ENCODE measurements at places on chromosomes 12 and 14.

DNA sequence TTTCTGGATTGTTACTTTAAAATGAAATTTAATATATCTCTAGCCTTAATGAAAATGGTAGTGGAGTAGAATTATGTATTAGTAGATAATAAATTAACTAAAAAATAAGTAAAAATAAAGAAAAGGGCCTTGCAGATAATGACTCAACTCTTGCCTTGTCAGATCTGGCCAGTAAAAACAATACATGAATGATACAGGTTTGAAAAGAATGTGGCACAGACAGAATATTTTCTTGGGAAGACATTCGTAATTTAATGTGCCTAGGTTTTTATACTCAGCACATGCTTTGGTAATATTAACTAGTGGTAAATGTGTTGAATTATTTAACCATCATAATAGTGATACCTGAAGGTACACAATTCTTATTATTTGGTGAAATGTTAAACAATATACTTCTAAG lies 28.3 kb downstream of the ATF7IP start:
- no peak for DNase-seq

DNA sequence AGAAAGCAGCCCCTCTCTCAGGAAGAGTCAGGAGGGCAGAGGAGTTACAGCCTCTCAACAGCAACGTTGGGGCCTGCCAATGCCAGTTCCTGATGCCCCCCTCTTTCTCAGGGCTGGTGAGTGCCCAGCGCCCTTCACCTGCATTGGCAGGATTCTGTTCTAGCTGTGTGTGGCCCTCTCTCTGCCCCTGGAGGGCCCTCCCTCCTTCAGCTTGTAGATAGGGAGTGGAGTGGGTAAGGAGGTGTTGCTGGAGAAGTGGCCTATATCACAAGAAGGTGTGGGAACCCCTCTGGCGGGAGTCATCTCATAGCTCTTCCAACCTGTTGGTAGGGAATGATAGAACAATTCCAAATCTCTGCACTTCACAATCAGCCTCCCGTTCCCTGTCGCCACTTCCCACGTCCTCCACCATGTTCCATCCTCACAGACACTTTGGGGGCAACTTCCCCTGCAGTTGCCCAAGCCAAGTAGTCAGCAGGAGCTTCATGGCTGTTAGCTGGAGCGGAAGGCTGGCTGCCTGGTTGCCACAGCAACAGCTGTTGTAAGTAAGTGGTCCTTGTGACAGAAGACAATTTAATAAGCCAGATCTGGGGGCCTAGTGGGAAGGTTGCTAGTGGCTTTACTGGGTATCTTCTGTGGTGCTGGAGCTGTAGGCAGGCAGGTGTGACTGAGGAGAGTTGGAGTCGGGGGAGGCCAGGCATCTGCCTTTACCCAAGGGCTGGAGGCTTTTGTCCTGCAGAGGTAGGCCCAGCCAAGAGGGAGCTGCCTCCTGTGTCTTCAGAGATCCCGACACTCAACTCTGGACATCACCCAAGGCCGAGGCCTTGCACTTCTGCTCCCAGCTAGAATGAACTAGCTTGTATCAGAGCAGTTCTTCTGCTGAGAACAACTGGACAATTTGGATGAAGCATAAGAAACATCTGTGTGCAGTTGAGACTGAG lies 38.4 kb downstream of the GALNT16 start:
- no peak for DNase-seq

GRCh38 chr12:66491853-66492252 lies 187.0 kb downstream of the GRIP1 start:
- DNase-seq, result no peak

- no peak for DNase-seq
Measured at GRCh38 chr14:22580625-22581024, 8.4 kb downstream of the DAD1 start.

DNA sequence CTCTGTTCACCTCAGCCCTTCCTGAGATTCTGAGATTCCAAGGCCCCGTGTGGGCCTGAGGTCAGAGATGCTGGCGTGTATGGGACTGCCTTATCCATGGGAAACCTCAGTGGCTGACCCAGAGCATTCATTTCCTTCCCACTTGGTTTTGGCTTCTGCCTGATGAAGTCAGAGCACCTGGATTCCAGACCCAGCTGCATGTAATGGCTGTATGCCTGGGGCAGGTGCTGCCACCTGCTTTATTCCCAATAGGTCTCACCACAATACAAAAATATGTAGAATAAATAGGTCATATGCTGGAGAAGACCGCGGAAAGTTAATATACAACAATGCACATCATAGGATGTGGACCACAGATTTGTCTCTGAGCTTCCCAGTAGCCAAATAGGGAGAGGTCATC lies 25.6 kb downstream of the FIGNL2 start:
- no peak for DNase-seq

GRCh38 chr14:51317373-51317772 lies 77.3 kb downstream of the TMX1 start:
- no peak for DNase-seq

DNA sequence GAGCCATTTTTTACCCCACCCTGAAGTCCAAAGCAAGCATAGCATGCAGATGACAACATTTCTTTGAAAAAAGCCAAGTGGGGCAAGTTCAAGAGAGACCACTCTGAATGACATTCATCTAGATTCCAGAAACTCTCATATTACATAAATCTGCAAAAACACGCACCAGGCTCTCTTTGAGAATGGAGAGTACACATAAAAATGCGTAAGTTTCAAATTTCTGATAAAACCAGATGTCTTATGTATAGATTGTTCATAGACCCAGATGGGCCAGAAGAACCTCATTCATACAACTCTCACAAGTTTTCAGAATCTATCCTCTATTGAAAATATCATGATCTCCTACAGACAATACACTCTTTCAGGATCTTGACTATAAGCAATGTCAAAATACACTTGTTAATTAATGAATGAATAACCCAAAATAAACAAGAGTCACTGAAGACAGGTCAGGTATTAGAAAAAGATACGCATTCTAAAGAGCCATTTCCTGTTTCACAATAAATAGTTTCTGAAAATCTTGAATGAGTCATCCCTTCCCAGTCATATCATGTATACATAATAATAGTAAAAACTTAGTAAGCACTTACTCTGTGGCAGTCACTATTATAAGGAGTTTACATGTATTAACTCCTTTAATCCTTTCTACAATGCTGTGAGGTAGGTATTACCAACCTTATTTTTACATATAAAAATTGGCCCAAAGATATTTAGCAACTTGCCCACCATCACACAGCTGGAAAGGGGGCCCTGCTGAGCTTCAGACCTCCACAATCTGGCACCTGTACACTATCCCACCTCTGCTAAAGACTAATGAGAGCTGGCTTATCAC lies 72.0 kb downstream of the PPP2R5E start:
- no peak for DNase-seq

GRCh38 chr12:14664434-14665023 lies 31.9 kb downstream of the GUCY2C start:
- peak; percentile 18 for DNase-seq

- no peak for DNase-seq
Measured at GRCh38 chr14:100529561-100530031, 57.6 kb downstream of the BEGAIN start.

DNA sequence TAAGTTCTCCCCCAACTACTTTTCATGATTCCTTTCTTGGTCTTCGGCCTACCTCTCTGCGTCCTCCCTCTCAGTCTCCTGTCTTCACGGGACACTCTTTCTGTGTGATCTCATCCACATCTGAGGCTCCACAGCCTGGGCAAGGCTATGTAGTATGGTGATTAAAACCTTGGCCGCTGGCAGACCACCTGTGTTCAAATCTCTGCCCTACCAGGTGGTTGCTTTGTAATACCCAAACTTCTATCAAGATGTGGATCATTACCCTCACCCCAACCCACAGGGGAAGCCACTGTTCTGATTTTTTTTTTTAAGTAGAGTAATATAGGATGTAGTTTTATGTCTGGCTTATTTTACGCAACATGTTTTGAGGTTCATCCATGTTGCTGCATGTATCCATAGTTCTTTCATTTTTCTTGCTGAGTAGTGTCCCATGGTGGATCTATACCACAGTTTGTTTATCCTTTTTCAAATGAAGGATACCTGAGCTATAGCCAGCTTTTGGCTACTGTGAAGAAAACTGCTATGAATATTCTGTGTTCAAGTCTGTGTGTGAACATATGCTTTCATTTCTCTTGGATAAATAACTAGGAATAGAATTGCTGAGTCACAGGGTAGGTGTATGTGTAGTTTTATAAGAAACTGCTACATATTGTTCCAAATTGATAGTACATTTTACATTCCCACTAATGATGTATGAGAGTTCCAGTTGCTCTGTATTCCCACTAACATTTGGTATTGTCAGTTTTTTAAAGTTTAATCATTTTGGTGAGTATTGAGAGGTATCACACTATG lies 8.3 kb upstream of the STAT6 start:
- DNase-seq, result no peak

DNA sequence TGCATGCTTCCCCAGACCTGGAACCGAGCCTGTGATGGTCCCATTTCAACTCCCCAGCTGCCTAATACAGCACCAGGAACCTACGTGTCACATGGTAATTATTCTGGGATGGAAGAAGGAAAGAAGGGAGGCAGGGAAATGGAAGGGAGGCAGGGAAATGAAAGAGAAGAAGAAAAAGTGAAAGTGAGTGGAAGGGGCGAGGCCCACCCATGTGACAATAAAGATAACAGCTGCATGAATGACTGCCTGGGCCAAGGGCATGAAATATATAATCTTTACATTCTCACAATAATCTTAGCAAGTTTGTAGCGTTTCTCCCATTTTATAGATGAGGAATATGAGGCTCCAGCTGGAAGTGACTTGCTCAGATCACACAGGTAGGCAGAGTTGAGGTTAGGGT lies 245.0 kb upstream of the PWP1 start:
- no peak for DNase-seq

- DNase-seq, result no peak
Measured at GRCh38 chr14:70955543-70956480, 48.6 kb downstream of the PCNX1 start.

DNA sequence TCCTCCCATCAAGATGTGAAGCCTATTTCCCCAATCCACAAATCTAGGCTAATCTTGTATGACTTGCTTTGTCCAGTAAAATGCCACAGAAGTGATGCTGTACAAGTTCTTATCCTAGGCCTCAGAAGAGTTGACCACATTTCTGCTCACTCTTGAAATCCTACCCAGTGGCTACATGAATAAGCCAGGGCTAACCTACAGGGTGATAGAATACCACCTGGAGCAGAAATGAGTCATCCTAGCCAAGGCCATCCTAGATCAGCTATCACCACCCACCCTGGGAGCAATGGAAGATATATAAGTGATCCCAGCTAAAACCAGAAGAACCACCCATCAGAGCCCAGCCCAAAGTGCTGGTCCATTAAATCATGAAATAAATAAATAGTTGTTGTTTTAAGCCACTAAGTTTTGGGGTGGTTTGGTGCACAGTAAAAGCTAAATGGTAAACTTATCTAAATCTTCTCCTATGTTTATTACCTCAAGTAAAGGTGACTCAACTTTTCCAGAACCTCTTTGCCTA lies 105.1 kb downstream of the RPS29 start:
- no peak for DNase-seq

GRCh38 chr14:46989566-46989965 lies 338.0 kb upstream of the RPL10L start:
- DNase-seq, result no peak

- DNase-seq, result no peak
Measured at GRCh38 chr14:78710963-78711362, 540.8 kb downstream of the NRXN3 start.

- DNase-seq, result no peak
Measured at GRCh38 chr14:50676814-50677516, 8.9 kb upstream of the SAV1 start.

DNA sequence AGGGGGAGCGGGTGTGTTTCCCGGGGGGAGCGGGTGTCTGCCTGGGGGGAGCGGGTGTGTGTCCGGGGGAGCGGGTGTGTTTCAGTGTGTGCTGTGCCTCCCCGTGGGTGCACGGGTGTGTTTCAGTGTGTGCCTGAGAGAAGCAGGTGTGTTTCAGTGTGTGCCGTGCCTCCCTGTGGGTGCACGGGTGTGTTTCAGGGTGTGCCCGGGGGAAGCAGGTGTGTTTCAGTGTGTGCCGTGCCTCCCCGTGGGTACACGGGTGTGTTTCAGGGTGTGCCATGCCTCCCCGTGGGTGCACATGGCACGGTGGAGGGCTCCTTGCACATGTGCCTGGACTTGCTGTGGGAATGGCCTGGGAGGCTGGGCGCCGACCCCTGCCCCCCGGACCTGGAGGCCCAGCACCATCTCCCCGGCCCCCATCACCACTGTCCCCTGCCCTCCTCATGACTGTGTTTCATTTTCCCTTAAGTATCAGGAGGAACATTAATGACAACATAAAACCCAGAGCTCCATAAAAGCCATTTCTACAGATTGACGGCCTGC lies 38.7 kb downstream of the FBRSL1 start:
- no peak for DNase-seq

GRCh38 chr12:27595231-27595642 lies 71.2 kb downstream of the PPFIBP1 start:
- no peak for DNase-seq

- DNase-seq, result peak; percentile 45
Measured at GRCh38 chr12:64273527-64274403, 51.7 kb upstream of the KICS2 start.

DNA sequence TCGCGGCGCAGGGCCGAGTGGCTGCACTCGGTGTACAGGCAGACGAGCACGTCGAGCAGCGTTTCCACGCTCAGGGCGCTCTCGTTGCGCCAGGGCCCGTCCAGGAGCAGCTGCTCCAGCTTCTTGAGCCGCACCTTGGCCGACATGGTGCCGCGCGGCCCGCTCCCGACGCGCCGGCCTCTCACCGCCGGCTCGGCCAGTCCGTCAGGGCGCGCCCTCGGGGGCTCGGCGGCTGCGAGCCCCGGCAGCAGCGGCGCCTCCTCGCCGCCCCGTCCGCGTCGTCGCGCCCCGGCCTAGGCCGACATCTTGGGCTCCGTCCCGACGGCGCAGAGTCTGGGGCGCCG lies 349 bp downstream of the CDC42BPB start:
- DNase-seq, result no peak

GRCh38 chr14:99284254-99285004 lies 12.4 kb upstream of the BCL11B start:
- DNase-seq, result no peak

DNA sequence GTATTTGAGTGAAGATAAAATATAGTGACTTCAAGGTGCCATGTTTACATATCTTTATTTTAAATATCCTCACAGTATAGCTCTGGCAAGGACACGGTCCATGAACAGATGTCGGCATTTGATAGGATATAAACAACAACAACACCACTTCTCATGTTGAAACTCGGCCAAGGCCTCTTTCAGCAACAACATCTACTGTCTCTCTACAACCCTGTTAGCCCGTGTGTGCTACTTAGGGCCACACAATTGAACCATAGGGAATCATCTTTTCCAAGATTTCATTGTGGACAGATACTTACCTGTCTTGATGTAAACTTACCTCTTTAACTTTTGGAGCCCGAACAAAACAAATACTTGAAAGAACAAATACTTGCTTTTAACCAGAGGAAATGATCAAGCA lies 168.7 kb upstream of the SSTR1 start:
- no peak for DNase-seq

- peak; percentile 28 for DNase-seq
Measured at GRCh38 chr12:50221228-50222008, 54.2 kb upstream of the CERS5 start.

- no peak for DNase-seq
Measured at GRCh38 chr14:94466706-94467370, 9.2 kb downstream of the SERPINA9 start.

- no peak for DNase-seq
Measured at GRCh38 chr14:95231966-95232633, 74.8 kb upstream of the DICER1 start.

- DNase-seq, result peak; percentile 44
Measured at GRCh38 chr12:32390572-32391219, 8.7 kb upstream of the FGD4 start.

- DNase-seq, result no peak
Measured at GRCh38 chr12:15662983-15663659, 126.1 kb downstream of the EPS8 start.
